ENCODE measurements at places on chromosomes 13 and 19.

GRCh38 chr19:6045108-6045507 is 65.2 kb downstream of the RFX2 start:
- no peak for DNase-seq

DNA sequence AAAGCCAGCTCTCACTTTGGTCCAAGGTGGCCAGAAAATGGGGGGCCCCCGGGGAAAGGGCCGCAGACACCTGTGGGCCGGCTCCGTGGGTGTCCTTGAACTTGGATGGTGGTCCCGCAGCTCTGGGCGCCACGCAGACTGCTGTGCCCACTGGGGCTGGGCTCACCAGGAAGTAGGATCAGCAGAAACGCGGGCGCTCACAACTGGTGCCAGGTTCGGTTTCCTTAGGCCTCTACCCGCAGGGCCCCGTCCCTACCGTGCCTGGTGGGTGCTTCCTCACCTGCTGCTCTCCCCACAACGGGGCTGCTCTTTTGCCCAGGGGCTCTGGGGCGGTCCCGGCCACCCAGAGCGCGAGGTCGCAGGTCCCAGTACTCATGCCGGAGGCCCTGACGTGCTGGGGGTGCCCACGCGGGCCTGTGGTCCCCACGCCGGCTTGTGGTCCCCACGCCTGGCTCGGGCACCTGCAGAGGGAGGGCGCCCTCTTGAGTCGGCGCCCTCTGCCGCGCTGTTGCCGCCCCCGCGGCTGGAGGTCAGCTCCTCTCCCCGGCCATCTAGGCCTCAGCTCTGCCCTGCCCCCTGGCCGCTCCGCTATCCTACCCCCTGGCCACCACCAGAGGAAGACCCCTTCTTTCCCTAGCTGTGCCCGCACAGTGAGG is 1303.6 kb downstream of the UQCRFS1 start:
- no peak for DNase-seq

DNA sequence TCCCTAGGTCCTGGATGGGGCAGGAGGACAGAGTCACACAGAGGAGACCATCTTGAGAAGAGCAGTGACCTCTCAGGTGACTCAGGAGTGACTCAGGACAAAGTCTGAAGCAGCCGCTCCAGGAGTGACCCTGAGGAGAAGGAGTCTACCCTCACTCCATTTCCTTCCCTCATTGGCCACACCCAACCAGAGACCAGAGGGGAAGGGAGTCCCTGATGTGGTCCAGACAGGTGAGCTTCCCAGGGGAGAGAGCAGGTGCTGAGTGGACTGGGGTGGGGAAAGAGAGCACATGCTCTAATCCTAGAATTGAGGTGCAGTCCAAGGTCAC is 75.5 kb upstream of the MEDAG start:
- DNase-seq: no peak

- no peak for DNase-seq
Observed at GRCh38 chr19:28020619-28021258, 1192.2 kb downstream of the UQCRFS1 start.

DNA sequence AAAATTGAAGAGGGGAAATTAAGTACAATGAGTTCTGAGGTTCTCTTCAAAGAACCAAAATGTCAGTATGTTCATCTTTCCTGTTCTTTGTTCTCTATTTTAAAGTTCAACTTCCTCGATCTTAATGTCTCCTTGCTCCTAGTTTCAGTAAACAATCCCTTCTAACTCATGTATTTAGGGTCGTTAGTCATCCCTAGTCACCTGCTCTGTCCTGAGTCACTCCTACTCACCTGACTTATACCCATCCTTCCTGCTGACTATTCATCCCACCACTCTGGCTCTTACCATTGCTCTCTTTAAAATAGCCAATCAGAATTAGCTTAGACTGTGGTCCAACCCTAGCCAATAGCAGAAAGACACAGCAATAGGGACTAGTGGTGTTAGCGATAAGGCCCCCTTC is 24.3 kb downstream of the ZNF90 start:
- DNase-seq: no peak

DNA sequence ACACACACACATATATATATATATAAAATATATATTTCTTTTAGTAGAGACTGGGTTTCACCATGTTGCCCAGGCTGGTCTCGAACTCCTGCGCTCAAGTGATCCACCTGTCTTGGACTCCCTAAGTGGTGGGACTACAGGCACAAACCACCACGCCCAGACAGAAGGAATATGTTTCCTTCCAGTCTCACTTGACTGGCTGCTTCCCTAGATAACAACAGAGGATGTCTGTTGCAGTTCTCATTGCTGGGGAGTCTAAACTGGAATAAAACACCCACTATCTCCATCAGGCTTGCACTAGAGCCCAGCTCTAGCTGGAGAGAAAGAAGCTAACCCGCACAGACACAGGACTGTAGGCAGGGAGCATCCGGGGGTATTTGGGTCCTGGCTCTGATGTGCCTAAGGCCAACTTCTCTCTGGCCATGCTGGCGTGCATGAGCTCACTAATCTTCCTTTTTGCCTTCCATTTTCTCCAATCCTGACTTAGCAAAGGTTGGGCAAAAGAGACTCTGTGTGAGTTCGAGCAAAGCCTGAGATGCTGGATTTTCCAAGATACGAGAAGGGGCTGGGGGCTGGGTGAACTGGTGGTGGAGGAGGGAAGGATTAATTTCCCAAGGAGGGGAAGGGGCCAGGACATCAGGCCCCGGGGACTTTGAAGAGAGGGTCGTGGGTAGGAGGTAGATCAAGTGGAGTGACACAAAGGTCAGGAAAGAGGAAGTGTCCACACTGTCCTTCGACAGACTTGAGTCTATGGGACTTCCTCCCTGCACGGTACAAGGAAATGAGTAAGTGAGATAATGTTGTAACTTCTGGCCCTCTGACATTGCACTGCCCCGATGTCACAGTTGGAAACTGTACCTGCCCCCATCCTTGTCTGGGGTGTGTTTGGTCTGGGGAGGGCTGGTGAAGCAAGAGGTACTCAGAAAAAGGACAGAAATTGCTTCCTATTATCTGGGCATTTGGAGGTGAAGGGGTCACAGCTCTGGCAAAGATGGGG is 22.5 kb upstream of the ALOX5AP start:
- DNase-seq: no peak

DNA sequence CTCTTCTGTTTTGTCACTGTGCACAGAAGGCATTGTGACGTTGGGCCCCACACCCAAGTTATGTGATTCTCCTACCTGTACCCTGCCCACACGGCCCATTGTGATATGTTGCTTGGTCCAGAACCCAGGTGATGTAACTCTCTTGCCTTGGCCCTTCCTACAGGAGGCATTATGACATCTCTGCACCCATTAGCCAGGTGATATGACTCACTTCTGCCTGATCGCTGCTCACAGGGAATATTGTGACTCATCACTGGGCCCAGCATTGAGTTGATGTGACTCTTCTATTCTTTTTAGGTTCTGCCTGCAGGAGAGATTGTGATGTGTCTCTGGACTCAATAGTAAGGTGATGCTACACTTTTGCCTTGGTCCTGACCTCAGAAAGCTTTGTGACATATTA is 65.4 kb upstream of the ZNF91 start:
- DNase-seq: no peak

DNA sequence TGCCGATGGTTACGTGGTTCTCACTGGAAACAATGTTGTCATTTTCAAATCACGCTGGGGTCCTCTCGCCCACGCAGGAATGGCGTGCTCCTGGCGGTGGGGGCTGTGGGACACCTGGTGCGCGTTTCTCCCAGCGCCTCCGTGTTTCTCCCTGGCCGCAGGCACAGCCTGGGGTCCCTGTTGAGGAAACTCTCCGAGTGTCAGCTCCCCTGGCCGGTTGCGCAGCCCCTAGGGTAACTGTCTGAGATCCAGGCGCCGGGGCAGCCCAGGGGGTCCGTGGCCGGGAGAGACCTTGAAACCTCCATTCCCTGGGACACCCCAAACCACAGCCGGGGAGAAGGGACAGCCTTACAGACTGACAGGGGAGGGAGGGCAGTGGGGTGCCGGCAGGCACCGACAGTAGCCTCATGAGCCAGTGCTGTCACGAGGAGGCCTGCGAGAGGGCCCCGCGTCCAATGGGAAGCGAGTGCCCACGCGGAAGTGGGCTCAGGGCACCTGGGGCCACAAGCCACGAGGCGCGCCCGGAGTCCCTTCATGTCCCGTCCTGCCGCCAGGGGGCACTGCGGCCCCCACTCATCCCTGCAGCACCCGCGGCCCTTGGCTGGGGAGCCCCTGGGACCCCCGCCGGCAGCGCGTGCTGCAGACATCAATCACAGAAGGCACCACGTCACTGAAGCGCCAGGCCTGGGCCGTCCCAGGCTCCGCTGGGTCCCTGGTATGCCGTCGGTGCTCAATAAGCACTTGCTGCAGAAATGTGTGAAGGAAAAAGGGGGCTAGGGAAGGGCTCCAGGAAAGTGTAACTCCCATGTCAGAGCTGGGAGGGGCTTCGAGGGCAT is 9.5 kb downstream of the ADAMTSL5 start:
- DNase-seq: no peak

Measured in NCI-H526 (cell line).